ENCODE measurements at places on chromosomes 3 and 15.

DNA sequence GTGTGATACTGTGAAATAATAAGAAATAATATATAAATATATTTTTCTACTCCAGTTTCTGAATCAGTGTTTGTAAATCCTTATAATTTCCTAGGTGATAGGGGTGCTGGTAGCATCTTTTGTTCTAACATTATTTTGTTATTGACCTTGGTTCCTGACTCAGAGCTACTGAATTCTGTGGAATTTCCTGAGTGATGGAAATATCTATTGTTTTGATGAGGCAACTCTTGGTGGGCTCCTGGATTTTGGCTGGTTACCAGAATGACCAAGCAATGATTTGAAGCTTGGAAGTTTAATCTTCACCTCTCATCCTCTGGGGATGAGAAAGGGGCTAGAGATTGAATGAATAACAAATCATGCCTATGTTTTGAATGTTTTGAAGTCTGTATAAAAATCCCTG, 377.3 kb downstream of the LPP start:
- peak; percentile 79 for DNase-seq

GRCh38 chr15:98190914-98191313, 230.4 kb downstream of the ARRDC4 start:
- DNase-seq: no peak

- DNase-seq: no peak
Observed at GRCh38 chr3:167102071-167102470, 278.0 kb downstream of the ZBBX start.

DNA sequence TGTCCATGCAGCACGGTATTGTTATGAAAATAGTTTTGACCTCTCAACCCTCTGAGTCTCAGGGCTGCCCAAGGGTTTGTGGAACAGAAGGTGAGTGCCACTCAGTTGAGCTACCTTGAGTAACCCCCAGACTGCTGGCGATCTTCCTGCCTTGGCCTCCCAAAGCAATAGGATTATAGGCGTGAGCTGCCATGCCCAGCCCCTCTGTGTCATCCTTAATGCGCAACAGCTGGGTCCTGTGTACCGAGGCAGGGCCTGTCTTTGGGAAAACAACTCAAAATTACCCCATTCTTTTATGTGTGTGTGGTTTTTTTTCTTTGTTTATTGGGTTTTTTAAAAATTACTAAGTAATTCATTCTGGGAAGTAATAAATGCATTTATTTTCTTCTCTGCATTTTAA, 78.3 kb upstream of the TPM1 start:
- no peak for DNase-seq

DNA sequence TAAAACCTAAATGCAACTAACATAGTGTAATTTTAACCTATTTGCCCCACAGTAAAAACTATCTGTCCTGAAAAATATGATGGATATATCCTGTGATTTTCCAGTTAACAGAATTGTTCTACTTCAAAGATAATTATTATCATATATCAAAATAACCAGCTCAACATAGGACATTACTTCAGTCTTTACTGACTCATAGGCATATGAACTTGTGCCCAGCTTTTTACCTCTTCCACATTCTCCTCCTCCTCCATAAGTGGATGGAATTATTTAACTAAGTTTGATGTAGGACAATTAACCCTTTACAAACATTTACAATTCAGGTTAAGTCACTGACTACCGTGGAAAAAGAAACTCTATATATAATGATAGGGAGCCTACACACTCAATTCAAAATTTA, 22.9 kb upstream of the USF3 start:
- DNase-seq: no peak

DNA sequence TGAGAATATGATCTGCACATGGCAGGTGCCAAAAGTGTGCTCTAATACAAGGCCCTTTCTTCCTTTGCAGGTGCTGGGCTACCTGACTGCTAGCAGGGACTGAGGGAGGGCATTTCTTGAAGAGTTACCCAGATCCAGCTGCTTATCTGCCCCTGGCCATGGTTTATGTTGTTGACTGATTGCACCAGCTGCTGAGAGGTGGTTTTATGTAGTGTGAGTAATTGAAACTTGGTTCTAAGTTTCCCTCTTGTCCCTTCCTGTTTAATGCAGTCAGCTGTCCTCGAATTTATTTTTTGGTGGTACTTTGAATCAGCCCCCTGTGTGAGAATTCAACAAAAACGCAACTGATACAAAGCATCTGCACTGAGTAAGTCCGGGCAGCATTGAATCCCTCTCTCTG, 288.3 kb upstream of the C2CD4B start:
- DNase-seq: peak; percentile 32

- peak; percentile 28 for DNase-seq
Observed at GRCh38 chr3:29291260-29291981, 10.6 kb downstream of the RBMS3 start.

DNA sequence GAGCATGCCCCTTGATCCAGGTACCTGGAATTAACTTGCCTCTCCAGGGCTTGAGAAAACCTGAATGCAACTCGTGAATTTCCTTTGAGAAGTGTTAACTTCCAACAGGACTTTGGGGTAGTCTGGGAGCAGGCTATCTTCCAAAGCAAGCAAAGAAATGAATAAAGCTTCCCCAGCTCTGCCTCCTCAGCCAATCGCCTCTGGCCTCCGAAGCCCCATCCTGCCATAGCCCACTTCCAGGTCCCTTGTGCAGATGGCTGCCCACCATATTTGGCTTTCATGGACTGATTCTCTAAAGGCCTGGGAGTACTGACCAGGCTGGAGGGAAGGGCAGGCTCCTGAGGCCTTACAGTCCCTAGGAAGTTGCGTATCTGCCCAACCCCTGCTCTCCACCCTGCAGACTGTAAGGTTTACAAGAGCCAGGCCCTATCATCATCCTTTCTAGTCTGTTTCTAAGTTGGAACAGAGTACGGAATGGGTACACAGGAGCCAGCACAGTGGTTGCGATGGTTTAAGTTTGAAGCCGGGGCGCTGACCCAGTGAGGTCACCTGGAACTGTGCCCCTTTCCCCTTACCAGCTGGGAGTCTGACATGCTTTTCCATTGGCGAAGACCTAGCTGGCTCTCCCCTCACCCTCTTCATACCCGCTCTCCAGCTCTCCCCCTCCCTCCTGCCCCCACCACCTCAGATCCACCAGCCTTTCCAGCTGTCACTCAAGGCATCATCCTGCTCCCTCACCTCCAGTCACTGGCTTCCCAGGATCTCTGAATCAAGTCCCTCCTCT, 1.1 kb upstream of the PML start:
- no peak for DNase-seq
